ENCODE measurements at places on chromosomes 4 and X.

- no peak for DNase-seq
These were observed 9.6 kb downstream of the ODAPH start for GRCh38 chr4:75565481-75565880.

DNA sequence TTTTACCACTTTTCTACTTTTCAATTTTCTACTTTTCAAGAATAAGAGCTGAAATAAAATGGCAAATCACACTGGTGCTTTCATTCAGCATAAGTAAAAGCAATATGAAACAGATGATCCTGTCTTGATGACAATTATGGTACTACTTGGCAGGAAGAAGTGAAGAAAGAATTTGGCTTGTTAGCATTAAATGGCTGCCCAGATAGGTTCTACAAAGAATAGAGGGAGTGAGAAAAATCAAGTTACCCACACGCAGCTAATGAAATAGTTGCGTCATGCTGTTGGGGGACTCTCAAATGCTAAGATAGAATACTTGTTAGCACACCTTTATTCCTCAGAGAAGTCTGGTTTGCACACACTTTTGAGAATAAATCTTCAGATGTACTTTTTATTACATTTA lies 12.5 kb upstream of the LCORL start:
- peak; percentile 11 for DNase-seq

GRCh38 chrX:68196939-68197791 lies 236.1 kb downstream of the OPHN1 start:
- DNase-seq = peak; percentile 49

DNA sequence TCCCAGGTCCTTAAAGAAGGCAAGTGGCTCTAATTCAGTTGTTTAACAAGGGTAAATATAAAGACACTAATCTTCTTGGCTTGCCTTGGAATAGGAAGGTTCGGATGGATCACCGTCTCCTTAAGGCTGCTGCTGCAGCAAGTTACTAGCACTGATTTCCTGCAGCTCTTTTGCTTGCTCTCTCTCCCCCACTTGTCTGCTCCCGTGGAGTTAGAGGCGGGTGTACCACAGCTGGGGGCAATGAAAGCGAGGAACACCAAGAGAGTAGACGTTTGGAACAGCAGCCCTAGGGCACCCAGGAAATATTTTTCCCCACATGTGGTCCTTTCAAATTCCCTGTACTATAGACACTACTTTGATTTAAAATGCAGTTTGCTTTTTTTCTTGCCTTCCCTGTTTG lies 202.2 kb downstream of the SH2D1A start:
- no peak for DNase-seq

- DNase-seq = no peak
These were observed 298.5 kb upstream of the AADAT start for GRCh38 chr4:170388255-170388654.

DNA sequence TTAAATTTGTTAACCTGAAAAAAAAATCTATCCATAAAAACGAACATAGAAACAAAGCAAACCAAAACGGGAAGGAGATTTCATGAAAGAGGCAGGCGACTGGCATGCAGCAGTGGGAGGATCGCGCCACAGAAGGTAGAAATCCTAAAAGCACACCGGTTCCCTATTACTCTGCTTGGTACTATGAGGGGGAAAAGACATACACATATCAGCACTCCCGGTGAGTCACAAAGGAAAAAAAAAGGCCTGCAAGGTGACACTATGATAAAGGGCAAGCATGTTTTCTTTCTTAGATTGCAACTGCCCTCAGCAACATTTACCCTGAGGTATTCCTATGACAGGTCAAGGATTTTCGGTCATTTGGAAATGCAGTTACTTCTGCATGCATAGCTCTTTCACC lies 60.6 kb upstream of the NAP1L5 start:
- no peak for DNase-seq

- DNase-seq = no peak
These were observed 2.7 kb downstream of the CPLX1 start for GRCh38 chr4:823176-823760.

GRCh38 chr4:99965674-99966350 lies 15.7 kb upstream of the H2AZ1 start:
- DNase-seq = no peak

GRCh38 chrX:94676285-94676684 lies 1002.3 kb downstream of the FAM133A start:
- DNase-seq = no peak

DNA sequence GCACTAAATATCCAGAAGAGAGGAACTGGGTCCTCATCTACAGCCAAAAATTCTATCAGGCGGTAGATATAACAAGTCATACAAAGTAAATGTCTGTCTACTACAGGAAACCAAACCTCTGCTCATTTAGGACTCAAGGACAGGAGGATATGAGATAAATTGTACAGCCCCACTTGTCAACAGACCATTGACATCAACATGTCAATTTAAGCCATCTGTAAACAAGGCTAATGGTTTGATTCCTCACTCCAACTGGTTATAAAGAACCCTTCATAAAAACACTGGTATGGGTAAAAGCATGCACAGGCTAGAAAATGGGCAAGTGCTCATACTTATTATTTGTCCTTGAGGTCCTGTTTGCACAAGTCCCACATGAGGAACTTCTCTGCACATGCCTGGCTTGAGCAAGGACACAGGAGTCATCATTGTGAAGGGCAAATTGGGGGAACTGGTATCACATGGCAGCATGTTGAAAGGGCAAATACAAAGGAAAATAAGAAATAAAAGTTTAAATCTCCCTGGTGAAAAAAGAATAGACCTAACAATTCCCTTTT lies 13.2 kb downstream of the RTL8B start:
- DNase-seq = no peak

- peak; percentile 69 for DNase-seq
These were observed at the start of gene DGKQ for GRCh38 chr4:973431-974397. Gene DGKQ, minus strand, starts transcription at chr4:973569. Its CDS starts 87 bp downstream, at chr4:973482.

GRCh38 chrX:39440799-39441284 lies 639.6 kb downstream of the MID1IP1 start:
- no peak for DNase-seq

GRCh38 chrX:139581068-139581467 lies 50.5 kb downstream of the F9 start:
- DNase-seq = no peak

GRCh38 chr4:120819805-120820437 lies 102.6 kb downstream of the PRDM5 start:
- DNase-seq = no peak

- DNase-seq = no peak
These were observed 83.7 kb upstream of the GC start for GRCh38 chr4:71867598-71867997.

DNA sequence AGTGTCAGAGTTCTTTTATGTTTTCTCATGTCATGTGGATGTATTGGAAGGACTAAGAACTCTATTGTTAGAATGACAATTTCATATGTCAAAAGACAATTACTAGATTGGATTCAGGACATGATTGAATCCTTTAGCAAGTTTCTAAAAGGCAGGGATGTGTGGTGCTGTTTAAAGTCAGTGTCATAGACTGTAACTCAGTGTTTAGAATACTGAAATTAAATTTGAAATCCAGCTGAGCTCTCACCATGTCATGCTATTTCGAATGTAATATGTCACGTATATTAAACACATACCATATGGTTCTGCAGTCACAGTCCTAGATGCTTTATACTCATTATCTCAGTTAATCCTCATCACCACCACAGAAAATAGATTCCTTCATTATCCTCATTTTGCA lies 7.8 kb downstream of the GUCY1B1 start:
- no peak for DNase-seq

DNA sequence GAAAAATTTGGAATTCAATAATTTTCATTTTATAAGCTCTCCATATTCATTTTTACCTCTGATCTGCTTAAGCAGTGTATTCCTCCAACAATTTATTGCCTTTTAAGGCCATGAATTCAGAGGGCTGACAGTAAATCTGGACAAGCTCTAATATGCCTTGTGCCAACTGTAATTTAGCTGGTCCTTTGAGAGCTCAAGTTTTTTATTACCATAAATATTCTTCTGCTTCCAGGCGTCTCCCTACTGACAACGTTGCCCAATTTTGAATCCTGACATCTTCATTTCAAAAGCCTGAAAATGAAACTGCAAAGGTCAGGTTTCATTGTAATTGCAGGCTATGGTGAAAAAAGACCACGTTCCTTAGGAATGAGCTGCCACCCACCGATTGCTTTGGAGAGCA lies 95.8 kb upstream of the GEMIN8 start:
- DNase-seq = no peak

DNA sequence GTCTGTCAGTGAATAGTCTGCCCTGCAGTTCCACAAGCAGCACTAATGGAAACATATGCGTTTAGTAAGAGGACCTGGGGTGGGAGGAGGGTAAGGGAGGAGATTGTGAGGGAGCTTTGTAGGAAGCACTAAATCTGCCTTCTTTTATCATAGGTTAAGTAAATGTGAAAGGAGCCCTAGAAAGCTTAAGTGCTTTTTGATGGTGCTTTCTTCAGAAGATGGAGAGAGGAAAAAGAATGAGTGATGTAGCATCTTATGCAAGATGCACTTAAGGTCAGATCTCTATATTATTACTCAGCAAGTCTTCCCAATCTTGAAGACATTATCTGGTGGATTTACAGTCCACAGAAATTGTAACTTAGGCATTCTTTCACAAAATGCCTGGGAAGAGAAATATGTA lies 322.7 kb downstream of the PDHA2 start:
- no peak for DNase-seq

DNA sequence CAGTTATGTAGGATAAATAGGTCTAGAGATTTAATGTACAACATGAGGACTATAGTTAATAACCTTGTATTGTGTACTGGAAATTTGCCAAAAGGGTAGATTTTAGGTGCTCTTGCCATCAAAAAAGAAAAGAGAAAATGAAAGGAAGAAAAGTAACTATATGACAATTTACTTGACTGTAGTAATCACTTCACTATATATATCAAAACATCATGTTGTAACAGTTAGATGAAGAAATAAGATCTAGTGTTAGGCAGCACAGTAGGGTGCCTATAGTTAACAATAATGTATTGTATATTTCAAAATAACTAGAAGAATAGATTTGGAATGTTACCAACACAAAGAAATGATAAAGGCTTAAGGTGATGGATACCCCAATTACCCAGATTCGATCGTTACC lies 35.9 kb upstream of the AP1S2 start:
- DNase-seq = no peak

GRCh38 chrX:125202591-125203248 lies 117.0 kb upstream of the TEX13C start:
- peak; percentile 31 for DNase-seq
